Mesothelial cell of epicardium (in vitro differentiated cells): ENCODE measurements at places on chromosomes 2 and 18. TPM values are rescaled to one million over a fixed set of nuclear protein-coding genes. Genes with fewer than 3 reads are reported as not detected.

DNA sequence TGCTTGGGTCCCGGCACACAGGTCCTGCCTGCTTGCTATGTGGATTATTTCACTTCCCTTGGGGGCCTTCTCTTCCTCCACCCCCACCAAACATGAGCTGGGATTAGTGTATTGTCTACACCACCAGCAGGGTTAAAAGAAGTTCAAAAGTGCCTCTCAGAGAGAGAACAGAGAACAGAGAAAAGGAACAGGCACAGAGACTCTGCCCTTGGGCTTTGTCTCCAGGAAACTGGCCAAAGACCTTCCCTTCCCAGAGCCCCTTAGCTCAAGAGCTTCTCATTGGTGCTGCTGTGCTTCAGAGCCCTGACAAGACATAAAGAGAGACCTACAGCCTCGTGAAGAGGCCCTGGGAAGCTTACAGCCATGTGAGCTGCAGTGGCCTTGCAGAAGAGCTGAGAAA, 7.1 kb upstream of the FIGLA start:
- H3K27ac ChIP-seq, result no peak overlapping the region
- peaks cover 93% of the 10 kb centered on the region for H3K27me3 ChIP-seq
- no peak overlapping the region for H3K4me3 ChIP-seq
- no peak for DNase-seq
- no peaks in the 10 kb centered on the region for H3K36me3 ChIP-seq
- H3K4me1 ChIP-seq, result no peaks in the 10 kb centered on the region

DNA sequence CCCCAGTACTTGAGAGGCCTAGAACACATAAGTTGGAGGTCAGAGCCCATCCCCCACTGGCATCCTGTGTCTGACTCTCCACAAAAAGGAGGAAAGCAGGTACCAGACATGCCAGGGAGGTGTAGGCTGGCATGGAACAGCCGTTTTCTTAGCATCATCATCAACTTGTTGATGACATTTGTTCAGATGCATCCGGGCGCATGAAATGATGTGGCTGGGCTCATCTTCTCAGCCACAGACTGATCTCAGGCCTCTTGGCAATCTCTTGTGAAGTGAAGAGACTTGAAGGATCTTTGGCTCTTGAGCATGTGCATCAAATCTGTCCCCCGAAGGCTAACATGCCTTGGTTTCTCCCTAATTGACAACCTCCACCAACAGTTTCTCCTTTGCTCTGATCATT, 243.3 kb downstream of the TSN start:
- no peak overlapping the region for H3K27ac ChIP-seq
- no peak for DNase-seq
- peaks cover 24% of the 10 kb centered on the region for H3K27me3 ChIP-seq
- H3K36me3 ChIP-seq, result no peaks in the 10 kb centered on the region
- H3K4me1 ChIP-seq, result peaks cover 8% of the 10 kb centered on the region

- H3K4me3 ChIP-seq, result no peak overlapping the region
- H3K36me3 ChIP-seq, result peaks cover 4% of the 10 kb centered on the region
- H3K4me1 ChIP-seq, result no peaks in the 10 kb centered on the region
- no peak overlapping the region for H3K27ac ChIP-seq
- DNase-seq, result no peak
Measured at GRCh38 chr2:139357972-139358371, 577.8 kb upstream of the NXPH2 start.

DNA sequence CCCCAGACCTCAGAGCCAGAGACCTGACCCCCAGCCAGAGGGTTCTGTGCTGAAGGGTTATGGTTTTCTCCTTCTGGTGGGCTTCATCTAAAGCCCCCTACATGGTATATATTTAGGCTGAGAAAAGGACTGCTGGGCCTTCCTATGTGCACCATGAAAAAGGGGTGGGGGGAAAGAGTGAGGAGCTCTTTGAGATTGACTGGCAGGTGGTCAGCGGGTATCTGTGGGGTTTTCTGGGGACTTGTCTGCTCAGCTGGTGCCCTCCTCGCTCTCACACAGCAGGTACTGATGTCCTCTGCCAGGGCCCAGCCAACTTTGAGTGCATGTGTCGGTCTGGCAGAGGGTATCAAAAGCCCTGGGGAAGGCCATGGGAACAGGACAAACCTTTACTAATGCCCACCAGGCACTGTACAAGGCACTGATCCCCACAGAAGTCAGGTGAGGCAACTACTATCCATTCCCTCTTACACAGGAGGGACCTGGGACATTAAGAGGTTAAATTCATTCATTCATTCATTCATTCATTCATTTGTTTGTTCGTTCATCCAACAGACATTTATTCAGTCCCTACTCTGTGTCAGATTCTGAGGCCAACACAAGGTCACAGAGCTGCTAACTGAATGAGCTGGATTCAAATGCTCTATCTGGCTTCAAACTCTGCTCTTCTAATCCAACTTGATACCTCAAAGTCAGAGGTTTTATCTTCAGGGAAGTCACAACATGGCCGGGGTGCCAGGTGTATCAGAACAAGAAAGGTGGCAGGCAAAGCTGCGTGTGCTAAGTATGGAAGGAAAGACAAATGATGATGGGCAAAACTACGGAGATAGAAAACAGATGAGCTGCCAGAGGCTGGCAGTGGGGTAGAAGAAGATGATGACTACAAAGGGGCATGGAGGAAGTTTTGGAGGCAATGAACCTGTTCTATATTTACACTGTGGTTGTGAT, 44.6 kb downstream of the REEP1 start:
- no peak overlapping the region for H3K4me3 ChIP-seq
- peaks cover 45% of the 10 kb centered on the region for H3K27me3 ChIP-seq
- H3K27ac ChIP-seq, result no peak overlapping the region
- no peak for DNase-seq

GRCh38 chr2:197628043-197628500, 47.3 kb downstream of the RFTN2 start:
- H3K4me3 ChIP-seq, result no peak overlapping the region
- no peak for DNase-seq
- H3K27me3 ChIP-seq, result no peaks in the 10 kb centered on the region
- peaks cover 2% of the 10 kb centered on the region for H3K36me3 ChIP-seq
- no peak overlapping the region for H3K27ac ChIP-seq

GRCh38 chr18:25299426-25300300, 52.3 kb downstream of the ZNF521 start:
- no peaks in the 10 kb centered on the region for H3K27me3 ChIP-seq
- H3K36me3 ChIP-seq, result peaks cover 15% of the 10 kb centered on the region
- H3K4me1 ChIP-seq, result peaks cover 4% of the 10 kb centered on the region
- no peak for DNase-seq

- no peak overlapping the region for H3K27ac ChIP-seq
- peaks cover 7% of the 10 kb centered on the region for H3K4me1 ChIP-seq
- peaks cover 4% of the 10 kb centered on the region for H3K27me3 ChIP-seq
- H3K36me3 ChIP-seq, result no peaks in the 10 kb centered on the region
- no peak overlapping the region for H3K4me3 ChIP-seq
Measured at GRCh38 chr2:29811378-29811777, 110.0 kb downstream of the ALK start.

DNA sequence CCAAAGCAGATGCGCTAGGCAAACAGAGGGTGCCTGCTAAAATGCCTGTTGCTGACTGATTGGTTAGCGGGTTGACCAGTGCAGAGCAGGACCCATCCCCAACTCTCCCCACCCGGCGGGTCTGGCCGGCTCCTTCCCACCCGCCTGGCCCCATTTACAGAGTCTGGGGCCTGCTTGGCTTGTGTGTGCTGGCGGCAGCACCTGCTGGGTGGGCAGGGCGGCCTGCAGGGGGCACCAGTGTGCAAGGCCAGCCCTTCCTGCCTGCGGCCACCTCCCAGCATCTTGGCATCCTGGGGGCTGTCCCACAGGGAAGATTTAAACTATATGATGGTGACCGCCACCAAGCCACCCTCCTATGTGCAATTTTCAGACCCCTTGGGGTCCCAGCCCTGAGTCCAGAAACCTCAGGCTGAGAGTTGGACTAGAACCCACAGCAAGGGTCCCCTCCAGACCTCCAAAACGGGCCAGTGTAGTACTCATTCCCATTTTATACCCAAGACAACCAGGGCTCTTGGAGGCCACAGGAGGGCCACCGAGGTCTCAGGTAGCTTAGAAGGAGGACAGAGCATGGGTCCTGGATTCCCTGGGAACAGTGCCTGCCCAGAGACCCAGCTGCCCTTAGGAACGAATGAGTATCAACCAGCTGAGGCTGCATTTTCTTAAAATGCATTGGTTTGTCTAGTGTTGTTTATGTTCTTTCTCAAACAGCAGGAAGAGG, 173.6 kb downstream of the SMAD7 start:
- no peaks in the 10 kb centered on the region for H3K27me3 ChIP-seq
- H3K4me1 ChIP-seq, result peaks cover 63% of the 10 kb centered on the region
- H3K4me3 ChIP-seq, result no peak overlapping the region
- H3K27ac ChIP-seq, result peak overlapping the region; percentile 85

DNA sequence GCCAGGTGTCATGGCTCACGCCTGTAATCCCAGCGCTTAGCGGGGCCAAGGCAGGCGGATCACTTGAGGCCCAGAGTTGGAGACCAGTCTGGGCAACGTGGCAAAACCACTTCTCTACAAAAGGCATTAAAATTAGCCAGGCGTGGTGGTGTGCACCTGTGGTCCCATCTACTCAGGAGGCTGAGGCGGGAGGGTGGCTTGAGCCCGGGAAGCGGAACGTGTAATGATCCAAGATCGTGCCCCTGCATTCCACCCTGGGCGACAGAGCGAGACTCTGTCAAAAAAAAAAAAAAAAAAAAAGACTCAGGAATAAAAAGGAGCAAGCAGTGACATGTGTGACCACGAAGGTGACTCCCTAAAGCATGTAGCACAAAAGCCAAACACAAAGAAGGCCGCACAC, 50.1 kb upstream of the SALL3 start:
- H3K27ac ChIP-seq, result no peak overlapping the region
- H3K27me3 ChIP-seq, result peaks cover 20% of the 10 kb centered on the region
- DNase-seq, result no peak

DNA sequence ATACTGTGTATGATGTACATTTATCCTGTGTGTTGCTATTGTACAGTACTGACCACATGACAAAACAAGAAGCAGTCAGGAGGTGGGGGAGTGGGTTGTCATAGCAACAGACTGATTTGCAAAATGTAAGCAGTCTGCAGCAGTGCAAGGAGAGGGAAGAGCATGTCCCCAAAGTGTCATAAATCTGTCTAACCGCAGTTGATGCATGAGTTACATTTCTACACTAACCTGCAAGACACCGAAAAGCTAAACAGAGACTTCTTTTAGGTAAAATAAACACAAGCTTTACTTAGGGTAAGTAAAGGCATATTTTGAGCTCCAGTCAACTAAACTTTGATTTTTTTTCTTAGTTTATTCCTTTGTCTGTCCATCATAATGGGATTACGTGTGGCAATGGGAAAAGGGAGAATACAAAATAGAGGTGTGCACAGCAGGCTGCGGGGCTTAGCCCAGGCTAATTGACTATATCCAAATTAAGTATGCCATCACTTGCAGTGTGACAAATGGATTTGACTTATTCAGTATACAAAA, 134.5 kb downstream of the MEIS1 start:
- H3K27ac ChIP-seq, result peak overlapping the region; percentile 94
- H3K36me3 ChIP-seq, result peaks cover 19% of the 10 kb centered on the region
- DNase-seq, result no peak
- H3K4me3 ChIP-seq, result no peak overlapping the region

GRCh38 chr2:239916205-239917124, 108.7 kb downstream of the NDUFA10 start:
- no peaks in the 10 kb centered on the region for H3K4me1 ChIP-seq
- no peaks in the 10 kb centered on the region for H3K36me3 ChIP-seq
- H3K27ac ChIP-seq, result no peak overlapping the region
- DNase-seq, result peak; percentile 22
- no peak overlapping the region for H3K4me3 ChIP-seq

- peaks cover 10% of the 10 kb centered on the region for H3K4me1 ChIP-seq
- H3K4me3 ChIP-seq, result no peak overlapping the region
- H3K36me3 ChIP-seq, result no peaks in the 10 kb centered on the region
- DNase-seq, result no peak
- peaks cover 10% of the 10 kb centered on the region for H3K27me3 ChIP-seq
Measured at GRCh38 chr2:168894720-168895119, 4.5 kb upstream of the SPC25 start.

DNA sequence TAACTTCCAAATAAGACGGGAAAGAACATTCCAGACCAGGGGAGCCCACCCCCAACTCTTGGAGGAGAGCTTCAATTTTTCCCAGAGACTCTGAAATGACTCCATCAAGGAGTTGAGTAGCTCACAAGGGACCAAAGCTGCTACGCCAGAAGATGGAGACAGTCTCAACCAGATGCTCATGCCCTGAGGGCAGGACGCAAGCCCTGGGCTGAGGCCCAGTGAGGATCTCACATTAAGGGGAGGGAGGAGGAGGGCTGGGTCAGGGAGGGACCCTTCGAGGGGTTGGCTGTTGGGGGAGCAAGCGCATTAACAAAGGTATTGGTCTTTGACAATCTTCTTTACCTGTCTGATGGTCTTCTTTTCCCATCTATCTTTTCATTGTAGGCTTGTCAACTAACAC, 141.3 kb upstream of the SLC1A4 start:
- H3K4me1 ChIP-seq, result peaks cover 6% of the 10 kb centered on the region
- H3K36me3 ChIP-seq, result no peaks in the 10 kb centered on the region
- no peak overlapping the region for H3K4me3 ChIP-seq
- no peaks in the 10 kb centered on the region for H3K27me3 ChIP-seq
- H3K27ac ChIP-seq, result no peak overlapping the region
- DNase-seq, result no peak

Gene IRS1
- total RNA-seq, result 57.9 to 66.2 TPM (median 64.2 TPM) in 3 replicates

Gene ALPG
- total RNA-seq, result not detected in 3 replicates

Gene RGPD4
- total RNA-seq, result 0.18 to 0.29 TPM (median 0.23 TPM) in 3 replicates

Gene MC5R
- total RNA-seq, result not detected in 3 replicates
